ENCODE measurements at places on chromosomes 5 and 9. TPM values are rescaled to one million over a fixed set of nuclear protein-coding genes. Genes with fewer than 3 reads are reported as not detected.

Gene ABLIM3
- 0.56 TPM for total RNA-seq

DNA sequence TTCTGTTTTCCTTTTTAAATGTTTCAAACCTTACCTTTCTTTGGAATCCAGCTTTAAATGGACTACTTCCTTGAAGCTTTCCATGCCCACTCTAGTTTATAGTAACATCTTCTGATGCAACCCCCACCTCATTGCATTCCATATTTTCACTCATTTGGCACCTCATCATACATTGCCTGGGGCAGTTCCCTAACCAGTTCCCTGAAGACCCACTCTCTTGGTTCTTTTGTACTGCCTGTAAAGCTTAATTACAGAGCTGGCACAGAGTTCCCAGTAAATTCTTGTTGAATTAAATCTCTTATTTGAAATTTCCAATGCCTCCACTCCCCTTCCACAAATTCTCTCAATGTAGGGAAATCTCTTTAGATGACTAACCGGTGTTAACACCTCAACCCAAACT lies 257.2 kb downstream of the ARRDC3 start:
- no peaks in the 10 kb centered on the region for H3K4me1 ChIP-seq
- no peak overlapping the region for H3K27ac ChIP-seq
- DNase-seq, result no peak
- no peaks in the 10 kb centered on the region for H3K36me3 ChIP-seq
- no peak overlapping the region for H3K4me3 ChIP-seq
- H3K27me3 ChIP-seq, result no peaks in the 10 kb centered on the region

DNA sequence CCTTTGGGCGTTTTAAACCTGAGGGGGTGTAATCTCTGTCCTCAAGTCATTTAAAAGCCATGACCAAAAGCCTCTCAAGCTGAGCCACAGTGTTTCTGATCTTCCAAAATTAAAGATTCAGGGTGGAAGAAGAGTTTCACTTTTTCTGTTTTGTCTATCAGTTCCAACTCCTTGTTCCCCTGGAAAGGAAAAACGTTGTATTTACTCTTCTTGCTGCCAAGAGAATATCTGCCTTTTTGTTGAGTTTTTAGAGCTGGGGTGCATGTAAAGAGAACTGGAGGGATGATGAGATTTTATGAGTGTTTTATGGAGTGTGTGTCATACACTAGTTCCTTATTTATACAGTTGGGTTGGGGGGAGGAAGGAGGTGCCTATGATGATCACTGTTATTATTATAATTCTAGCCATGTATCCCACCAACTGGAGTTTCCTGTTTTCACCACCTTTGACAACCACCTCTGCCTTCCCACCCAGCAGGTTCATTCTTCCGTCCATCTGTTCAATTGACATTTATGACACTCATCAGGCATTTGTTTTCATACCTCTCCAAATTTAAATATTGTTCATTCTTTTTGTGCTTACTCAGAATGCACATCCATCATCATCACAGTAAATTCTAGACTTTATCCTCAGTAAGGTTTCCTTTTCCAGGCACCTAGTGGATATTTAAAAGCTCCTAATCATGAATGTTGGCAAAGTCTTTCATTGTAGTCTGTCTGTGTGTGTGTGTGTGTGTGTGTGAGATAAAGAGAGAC lies 97.9 kb upstream of the MPDZ start:
- H3K4me1 ChIP-seq, result no peaks in the 10 kb centered on the region
- no peak for DNase-seq
- H3K4me3 ChIP-seq, result no peak overlapping the region
- no peak overlapping the region for H3K27ac ChIP-seq
- H3K36me3 ChIP-seq, result no peaks in the 10 kb centered on the region

DNA sequence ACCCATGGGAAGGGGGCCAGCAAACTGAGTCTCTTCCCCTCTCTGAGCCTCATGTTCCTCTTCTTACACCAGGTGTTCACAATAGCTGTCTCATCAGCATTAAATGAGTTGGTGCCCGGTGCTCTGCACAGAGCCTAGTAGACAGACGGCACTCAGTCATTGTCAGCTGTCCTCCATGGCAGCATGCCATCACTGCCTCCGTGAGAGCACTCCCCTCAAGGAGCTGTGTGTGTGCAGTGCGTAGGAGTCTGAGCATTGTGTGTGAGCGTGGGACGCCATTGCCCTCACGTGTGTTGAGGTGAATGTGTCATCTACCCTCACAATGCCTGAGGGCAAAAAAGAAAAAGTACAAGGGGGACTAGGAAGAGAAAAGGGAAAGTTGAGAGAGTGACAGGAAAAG lies 536.5 kb downstream of the CDK5RAP2 start:
- H3K27me3 ChIP-seq, result no peaks in the 10 kb centered on the region
- H3K36me3 ChIP-seq, result no peaks in the 10 kb centered on the region
- no peak for DNase-seq
- no peak overlapping the region for H3K27ac ChIP-seq

- no peak overlapping the region for H3K4me3 ChIP-seq
- no peaks in the 10 kb centered on the region for H3K27me3 ChIP-seq
- no peak for DNase-seq
- no peaks in the 10 kb centered on the region for H3K36me3 ChIP-seq
- H3K27ac ChIP-seq, result no peak overlapping the region
These were observed 30.5 kb upstream of the KCNMB1 start for GRCh38 chr5:170419643-170420042.

Data from H1 (cell line).